ENCODE measurements at places on chromosomes 7 and 10.

- no peak for DNase-seq
Measured at GRCh38 chr10:106440767-106441166, 723.7 kb downstream of the SORCS1 start.

GRCh38 chr10:98919899-98920298 is 315.8 kb downstream of the HPSE2 start:
- no peak for DNase-seq

DNA sequence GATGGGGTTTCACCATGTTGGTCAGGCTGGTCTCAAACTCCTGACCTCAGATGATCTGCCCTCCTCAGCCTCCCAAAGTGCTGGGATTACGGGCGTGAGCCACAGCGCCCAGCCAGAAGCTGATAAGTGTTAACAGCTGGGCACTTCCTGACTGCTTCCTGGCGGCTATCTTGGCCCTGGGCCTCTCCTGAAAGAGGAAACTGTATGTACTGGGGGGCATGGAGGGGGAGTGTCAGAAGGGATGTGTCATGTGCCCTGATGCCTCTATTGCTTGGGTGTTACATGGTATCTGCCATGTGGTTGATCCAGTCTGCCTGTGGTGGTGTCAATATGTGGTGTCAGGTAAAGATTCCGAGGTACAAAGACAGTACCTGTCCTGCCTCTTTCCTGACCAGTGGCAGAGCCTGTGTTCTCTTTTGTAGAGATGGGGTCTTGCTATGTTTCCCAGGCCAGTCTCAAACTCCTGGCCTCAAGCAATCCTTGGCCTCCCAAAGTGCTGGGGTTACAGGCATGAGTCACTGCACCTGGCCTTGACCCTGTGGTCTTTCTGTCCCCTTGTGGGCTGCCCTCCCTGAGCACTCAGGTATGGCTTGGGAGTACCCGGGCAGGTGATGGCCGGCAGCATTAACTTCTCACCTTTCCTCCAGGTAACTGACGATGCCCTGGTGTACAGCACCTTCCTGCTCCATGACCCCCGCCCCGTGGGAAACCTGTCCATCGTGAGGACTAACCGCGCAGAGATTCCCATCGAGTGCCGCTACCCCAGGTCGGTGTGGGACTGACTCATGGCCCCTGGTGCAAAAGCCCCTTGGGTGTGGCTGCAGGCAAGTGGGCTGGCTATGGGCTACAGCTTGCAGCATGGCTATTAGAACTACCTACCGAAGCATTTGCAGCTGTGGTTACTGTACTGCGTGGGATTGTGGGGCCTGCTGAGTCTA is 4.4 kb downstream of the ZP3 start:
- DNase-seq = no peak

GRCh38 chr7:129376778-129377700 is 57.2 kb upstream of the STRIP2 start:
- DNase-seq = no peak

DNA sequence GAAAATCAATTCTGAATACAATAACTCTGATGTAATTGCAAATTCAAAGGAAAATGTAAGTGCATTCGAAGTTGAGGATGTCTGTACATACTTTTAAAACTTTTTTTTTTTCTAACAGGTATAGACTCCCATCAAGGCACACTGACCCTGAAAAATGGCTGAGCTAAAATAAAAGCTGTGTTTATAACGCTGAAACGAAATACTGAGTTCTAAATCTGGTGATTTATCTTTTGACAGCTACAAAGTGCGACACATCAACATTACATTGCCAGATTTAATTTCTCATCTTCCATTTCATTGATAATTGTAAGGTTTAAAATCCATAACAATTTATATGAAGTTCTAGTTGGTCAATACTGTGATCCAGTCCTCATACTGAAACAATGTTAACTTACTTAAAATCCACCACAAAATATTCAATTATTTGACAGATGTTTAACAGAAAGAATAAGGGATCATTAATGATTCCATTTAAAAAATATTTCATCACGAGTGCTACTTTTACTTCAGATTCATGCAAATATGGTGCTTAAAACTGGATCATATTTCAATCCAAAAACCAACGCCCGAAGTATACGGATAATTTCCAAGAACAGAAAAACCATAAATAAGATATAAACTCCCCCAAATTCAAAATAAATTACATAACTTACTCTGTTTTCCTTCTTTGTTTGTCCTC is 1.4 kb downstream of the RAB11FIP2 start:
- DNase-seq = no peak

DNA sequence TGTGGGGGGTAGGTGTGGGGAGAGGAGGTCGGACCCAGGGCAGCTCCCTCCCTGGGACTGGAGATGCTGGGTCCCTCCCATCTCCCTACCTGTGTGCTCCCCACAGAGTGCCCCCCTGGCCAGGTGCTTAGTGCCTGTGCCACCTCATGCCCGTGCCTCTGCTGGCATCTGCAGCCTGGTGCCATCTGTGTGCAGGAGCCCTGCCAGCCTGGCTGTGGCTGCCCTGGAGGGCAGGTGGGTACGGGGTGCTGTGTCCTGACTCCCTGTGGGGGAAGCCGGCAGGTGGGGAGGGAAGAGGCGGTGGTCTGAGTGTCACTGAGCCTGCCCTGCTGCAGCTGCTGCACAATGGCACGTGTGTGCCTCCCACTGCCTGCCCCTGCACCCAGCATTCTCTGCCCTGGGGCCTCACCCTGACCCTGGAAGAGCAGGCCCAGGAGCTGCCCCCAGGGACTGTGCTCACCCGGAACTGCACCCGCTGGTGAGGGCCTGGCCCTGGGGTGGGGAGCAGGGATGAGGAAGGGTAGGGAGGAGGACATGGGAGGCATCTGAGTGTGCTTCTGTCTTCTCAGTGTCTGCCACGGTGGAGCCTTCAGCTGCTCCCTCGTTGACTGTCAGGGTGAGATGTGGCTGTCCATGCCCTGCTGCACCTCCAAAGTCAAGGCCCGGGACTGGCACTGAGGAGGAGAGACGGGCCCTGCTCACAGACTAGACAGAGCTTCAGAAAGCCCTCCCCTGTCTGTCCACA is 11.7 kb upstream of the ZNF862 start:
- no peak for DNase-seq

GRCh38 chr10:82251222-82251906 is 376.4 kb downstream of the NRG3 start:
- DNase-seq = no peak

DNA sequence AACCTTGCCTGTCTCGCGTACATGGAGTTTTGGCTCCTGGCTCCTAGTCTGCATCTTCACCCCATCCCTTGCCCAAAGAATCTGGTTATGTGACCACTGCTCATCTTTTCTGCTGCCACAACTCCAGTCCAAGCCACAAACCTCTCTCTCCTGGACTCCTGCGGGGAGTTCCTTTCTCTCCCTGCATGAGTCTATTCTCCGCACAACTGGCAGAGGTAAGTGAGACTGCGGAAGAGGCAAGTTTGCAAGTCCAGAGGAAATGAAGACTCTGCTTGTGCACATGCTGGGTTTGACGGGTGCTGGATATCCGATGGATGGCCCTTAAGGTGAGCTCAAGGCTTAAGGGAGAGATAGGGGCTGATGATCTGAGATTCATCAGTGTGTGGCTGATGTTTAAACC is 61.0 kb downstream of the TRUB1 start:
- DNase-seq = no peak
